Activated T-helper 2 cell treated with anti-CD3 and anti-CD28 coated beads, Interferon-gamma antibody, Interleukin-2, Interleukin-4, amounts not matched to agents 10 μg/mL and 5 μg/mL and 100 μg/mL, durations not matched to agents 14 hours and 24 hours and 36 hours (primary cell): ENCODE measurements at places on chromosomes 5 and 9. TPM values are rescaled to one million over a fixed set of nuclear protein-coding genes. Genes with fewer than 3 reads are reported as not detected.

DNA sequence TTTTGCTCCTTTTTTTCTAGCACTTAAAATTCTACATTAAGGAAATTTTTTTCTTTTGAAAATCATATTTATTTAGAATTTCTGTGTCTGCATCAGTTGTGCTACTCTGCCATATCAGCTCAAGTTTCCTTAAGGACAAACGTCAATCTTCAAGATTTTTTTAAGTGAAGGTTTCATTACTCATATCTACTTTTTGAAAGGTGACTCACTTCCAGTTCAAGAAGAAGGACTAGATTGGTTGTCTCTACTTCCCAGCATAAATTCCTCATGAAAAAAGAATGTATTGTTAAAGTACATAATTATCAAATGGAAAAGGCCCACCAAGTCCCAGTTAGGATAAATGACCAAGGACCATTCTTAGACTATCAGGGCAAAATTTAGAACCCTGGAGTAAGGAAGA is 626.5 kb downstream of the DMRTA1 start:
- no peak for DNase-seq

The LCN1 gene
- not detected in 2 replicates for total RNA-seq

- no peak for DNase-seq
Observed at GRCh38 chr5:173664154-173664526, 47.7 kb upstream of the BOD1 start.

GRCh38 chr5:83972236-83972635 is 251.6 kb upstream of the HAPLN1 start:
- DNase-seq, result no peak

The IL7R gene
- total RNA-seq, result 60.9 and 66.9 TPM in 2 replicates
